Stromal cell of bone marrow (primary cell): ENCODE measurements at places on chromosomes 16 and 17.

GRCh38 chr17:12599186-12599920 is 66.3 kb upstream of the MYOCD start:
- DNase-seq: no peak

DNA sequence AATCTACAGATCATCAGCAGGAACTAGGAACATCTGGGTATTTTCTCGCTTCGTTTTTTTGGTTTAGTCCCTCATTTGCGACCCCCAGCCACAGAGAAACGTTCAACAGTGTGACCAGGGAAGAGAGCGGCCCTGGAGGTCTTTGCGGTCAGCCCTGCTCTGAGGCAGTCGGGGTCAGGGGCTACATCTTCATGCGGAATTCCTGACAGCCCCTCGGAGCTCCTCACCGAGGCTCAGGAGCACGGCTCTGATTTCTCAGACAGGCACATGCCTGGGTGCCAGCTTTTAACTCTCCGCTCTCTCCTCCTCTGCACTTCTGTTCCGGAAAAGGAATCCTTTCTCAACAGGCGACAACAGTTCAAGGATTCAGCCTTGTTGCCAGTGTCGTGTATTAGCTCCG is 8.0 kb upstream of the WDR45B start:
- no peak for DNase-seq

DNA sequence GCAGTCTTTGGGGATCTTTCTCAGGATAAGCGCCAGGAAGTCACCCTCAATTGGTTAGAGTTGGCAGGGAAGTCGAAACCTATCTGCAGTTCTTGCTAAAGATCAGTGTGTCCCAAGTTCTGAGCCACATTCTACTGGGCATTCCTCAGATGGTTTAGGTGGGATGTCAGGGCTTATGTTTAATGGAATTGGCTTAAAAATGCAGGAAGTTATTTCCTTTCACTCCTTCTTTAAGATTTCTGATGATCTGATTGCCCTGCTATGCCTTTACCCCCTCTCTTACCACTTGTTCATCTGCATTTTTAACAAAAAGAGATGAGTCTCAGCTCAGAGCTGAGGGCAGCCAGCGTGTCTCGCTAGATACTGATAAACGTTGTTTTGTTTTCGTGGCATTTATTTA is 30.8 kb downstream of the FOXL1 start:
- no peak for DNase-seq

- no peak for DNase-seq
These were observed 3.3 kb downstream of the GRN start for GRCh38 chr17:44348234-44348987.

DNA sequence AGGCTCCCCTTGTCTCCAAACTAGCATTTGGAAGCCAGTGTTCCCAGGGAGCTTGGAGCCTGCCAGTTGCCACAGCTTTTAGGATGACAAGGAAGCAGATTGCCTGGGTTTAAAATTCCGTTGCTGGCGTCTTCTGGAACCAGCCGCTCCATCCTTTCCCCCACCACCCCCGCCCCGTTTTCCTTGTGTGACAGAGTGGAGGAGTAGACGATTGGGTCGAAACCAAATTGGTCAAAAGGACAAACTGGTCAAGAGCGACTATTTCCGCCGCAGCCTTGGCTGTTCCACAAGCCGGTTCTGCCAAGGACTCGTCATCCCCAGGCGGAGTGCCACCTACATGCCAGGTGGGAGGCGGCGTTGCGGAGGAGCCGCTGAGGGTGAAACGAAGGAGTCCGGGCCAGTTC is 91.1 kb downstream of the RPA1 start:
- DNase-seq: no peak

GRCh38 chr17:60730273-60730672 is 52.6 kb downstream of the BCAS3 start:
- DNase-seq: no peak

DNA sequence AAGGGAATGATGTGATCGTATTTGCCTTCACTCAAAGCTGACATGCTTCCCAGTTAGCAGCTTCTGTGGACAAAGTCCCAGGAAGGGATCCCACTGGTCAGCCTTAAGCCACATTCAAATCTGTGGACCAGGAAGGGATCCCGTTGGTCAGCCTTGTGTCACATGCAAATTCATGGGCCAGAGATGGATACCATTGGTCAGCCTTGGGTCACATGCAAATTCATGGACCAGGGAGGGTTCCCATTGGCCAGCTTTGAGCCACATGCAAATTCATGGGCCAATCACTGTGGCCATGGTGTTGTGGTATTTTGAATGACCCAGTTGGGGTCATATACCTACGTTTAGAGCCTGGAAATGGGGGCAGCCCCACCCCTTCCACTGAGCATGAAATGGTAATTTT is 201.6 kb downstream of the HS3ST4 start:
- no peak for DNase-seq

DNA sequence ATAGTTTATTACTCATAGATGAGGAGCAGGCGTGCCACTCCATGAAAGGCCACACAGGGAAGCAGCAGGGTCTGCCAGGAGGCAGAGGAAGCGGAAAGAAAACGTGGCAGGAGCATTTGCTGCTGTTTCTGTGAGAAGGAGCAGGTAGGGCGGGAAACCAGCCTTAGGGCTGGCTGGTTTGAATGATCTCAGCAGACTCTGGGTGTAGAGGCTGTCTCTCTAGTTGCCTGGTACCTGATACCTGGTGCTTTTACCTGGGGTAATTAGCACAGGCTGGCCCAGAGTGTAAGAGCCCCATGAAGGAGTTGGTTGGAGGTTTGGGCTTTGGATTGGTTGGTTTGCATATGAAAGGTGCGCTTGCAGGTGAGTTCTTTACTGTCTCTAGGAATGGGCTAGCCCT is 205.0 kb upstream of the CACNG3 start:
- DNase-seq: no peak

DNA sequence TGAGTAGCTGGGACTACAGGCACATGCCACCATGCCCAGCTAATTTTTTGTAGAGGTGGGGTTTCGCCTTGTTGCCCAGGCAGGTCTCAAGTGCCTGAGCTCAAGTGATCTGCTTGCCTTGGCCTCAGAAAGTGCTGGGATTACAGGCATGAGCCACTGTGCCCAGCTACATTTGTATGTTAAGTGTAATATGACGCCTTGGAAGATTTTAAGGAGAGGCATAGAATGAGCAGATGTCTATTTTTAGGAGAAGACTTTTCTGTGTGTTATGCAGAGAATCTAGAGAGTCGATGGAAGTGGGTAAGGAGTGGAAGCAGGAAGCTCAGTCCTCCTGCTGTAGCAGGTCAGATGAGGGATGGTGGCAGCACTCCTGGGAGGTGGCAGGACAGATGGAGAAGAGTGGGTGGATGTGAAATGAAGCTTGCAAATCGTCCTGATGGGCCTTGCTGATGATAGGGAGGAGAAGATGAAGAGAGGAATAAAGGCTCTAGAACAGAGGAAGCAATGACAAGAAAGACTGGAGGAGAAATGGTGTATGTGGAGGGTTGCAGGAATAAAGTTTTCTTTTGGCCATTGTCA is 125.3 kb downstream of the SHISA6 start:
- no peak for DNase-seq

DNA sequence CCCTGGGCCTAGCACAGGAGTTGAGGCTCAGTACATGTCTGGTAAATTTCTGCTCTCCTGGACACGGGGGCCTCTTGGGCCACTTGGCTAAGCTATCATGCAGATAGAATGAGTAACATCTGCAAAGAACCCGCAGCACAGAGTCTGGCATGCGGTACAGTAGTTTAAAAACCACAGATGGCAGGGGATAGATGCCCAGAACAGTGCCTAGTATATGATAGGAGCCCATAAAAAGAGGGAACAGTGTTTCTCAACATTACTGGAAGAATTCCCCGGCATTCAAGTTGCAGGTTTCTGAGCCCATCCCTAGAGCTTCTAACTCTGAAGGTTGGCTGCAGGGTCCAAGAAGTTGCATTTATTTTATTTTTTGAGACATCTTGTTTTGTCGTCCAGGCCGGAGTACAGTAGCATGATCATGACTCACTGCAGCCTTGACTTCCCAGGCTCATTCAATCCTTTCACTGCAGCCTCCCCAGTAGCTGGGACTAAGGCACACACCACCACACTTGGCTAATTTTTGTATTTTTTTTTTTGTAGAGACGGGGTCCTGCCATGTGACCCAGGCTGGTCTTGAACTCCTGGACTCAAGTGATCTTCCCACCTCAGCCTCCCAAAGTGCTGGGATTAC is 5.8 kb downstream of the CDIPT start:
- DNase-seq: peak; percentile 63

GRCh38 chr16:72560617-72561016 is 388.7 kb upstream of the PMFBP1 start:
- peak; percentile 13 for DNase-seq

DNA sequence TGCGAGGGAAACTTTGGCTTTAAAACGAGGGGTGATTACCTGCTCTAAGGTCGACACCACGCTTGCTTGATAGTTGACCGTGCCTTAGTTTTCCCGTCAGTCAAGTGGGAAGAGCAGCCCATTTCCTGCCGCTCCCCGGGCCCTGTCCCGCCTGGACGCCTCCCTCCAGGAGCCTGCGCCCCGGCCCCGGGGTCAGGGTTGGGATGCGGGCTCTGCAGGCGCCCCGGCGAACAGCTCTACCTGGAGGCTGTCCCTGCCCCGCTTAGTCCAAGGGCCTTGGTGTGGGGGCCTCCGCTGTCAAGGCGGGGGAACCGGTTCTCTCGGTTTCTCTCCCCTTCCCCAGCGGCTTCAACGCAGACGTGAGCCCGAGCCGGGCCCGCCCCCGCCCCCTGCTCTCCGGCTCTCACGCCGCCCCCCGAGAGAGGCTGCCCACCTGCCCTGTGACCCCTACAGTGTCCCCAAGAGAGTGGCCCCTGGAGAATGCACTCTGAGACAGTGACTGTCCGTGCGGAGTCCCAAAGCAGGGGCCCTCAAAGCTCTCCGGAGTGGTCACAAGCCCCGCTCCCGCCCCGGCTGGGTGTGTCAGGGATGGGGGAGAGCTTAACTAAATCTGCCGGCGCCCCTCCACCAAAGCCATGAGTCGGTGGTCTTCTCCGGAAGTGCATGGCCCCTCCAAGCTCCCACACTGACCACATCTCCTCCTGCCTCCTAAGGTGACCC is 117.4 kb upstream of the SMURF2 start:
- DNase-seq: no peak

DNA sequence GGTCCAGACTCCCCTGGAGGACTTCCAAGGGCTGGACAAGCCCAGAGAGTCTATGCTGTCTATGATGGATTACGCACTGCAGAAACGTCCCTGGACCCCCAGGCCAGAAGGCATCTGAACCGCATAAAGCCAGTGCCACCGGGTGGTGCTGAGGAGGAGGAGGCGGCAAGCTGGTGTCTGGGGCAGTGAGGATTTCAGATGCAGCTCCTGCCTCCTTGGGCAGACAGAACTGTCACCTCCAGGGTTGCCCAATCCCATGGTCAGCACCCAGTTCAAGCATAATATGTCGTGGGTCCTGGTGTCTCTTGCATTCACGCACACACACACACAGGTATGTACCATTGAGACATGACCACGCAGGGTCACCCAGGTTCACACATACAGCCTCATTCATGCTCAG is 25.6 kb downstream of the RAP1GAP2 start:
- no peak for DNase-seq

DNA sequence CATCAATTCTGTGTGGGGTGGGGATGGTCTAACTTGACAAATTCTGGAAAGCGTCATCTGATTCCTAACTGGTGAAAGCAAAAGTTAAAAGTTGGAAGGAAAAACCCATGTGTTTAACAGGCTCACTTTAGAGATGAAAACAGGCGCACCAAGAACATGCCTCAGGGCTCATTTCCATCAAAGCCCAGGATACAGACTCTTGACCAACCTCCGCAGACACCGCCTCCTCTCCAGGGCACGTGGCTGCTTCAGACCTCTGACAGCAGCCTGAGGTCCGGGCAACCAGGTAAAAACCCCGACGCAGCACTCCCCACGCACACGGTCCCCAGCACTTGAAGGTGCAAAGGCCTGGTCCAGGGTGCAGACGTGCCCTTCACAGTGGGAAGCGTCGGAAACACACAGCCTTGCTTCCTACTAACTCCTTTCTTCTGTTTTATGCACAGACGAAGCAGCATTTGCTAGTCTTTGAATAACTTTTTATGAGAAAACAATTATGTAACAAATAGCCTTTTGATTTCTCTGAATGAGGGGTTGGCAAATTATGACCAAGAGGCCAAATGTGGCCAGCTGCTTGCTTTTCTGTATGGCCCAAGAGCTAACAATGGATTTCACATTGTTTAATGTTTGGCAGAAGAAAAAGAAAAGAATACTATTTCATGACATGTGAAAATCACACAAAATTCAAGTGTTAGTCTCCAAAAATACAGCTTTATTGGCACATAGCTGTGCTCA is 44.2 kb upstream of the TRAP1 start:
- no peak for DNase-seq

DNA sequence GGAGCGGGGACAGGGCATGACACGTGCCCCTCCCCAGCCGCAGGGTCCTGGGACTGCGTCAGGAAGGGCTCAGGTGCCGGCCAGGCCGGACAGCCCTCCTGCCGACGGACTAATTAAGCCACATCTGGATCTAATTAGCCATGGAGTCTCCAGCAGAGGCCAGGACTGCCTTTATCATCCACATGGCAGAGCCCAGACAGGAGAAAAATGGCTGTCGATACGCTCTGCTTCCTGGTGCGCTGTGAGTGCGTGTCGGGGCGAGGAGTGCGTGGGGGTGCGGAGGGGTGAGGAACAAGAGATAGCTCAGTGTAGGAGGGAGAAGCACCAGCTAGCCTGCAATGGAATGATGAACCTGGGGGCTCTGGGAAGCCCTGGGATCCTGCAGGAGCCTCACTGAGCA is 218.8 kb downstream of the IRF8 start:
- DNase-seq: no peak

GRCh38 chr17:59372138-59372751 is 40.8 kb downstream of the YPEL2 start:
- peak; percentile 68 for DNase-seq

DNA sequence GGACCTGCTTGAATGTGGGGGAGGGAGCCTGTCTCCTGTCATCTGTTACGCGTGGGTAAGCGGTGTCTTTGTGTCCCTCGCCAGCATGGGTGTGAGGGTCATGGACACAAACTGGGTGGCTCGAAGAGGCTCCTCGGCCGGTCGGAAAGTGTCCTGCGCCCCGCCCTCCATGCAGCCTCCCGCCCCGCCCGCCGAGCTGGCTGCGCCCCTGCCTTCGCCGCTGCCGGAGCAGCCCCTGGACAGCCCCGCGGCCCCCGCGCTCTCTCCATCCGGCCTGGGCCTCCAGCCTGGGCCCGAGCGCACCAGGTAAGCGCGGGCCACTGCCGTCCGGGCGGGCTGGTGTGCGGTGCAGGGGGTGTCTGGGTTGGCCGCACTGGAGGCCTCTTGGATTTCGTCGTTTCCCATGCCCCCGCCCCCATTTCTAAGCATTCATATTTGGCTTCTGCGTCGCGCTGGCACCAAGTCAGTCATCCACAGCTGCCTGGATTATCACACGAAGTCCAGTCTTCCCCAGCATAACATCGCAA is 43.8 kb downstream of the ELAC2 start:
- DNase-seq: no peak

- DNase-seq: no peak
These were observed 2.8 kb upstream of the NOS2 start for GRCh38 chr17:27802962-27803680.
